Activated naive CD8-positive, alpha-beta T cell treated with anti-CD3 and anti-CD28 coated beads, Interleukin-2, amount 50 U/mL, for 24 hours (primary cell): ENCODE measurements at places on chromosomes 12 and 14.
A peak's percentile ranks its signal among the peaks of the same experiment; 100 is the strongest.

GRCh38 chr12:65099182-65099581, 21.9 kb downstream of the WIF1 start:
- no peak for DNase-seq
- no peak overlapping the region for H3K27ac ChIP-seq
- no peaks in the 10 kb centered on the region for H3K4me1 ChIP-seq
- H3K27me3 ChIP-seq, result peaks cover 24% of the 10 kb centered on the region
- no peaks in the 10 kb centered on the region for H3K36me3 ChIP-seq

- H3K27ac ChIP-seq, result no peak overlapping the region
- no peaks in the 10 kb centered on the region for H3K27me3 ChIP-seq
- no peak for DNase-seq
Measured at GRCh38 chr14:91125271-91125660, 11.4 kb downstream of the DGLUCY start.

- no peaks in the 10 kb centered on the region for H3K4me1 ChIP-seq
- H3K4me3 ChIP-seq, result no peak overlapping the region
- DNase-seq, result no peak
- H3K36me3 ChIP-seq, result no peaks in the 10 kb centered on the region
Measured at GRCh38 chr12:82025462-82025861, 266.3 kb upstream of the PPFIA2 start.

GRCh38 chr12:117919479-117919878, 49.3 kb downstream of the KSR2 start:
- H3K36me3 ChIP-seq, result no peaks in the 10 kb centered on the region
- H3K27me3 ChIP-seq, result peaks cover 13% of the 10 kb centered on the region
- H3K4me3 ChIP-seq, result no peak overlapping the region
- no peak overlapping the region for H3K27ac ChIP-seq
- no peaks in the 10 kb centered on the region for H3K4me1 ChIP-seq

DNA sequence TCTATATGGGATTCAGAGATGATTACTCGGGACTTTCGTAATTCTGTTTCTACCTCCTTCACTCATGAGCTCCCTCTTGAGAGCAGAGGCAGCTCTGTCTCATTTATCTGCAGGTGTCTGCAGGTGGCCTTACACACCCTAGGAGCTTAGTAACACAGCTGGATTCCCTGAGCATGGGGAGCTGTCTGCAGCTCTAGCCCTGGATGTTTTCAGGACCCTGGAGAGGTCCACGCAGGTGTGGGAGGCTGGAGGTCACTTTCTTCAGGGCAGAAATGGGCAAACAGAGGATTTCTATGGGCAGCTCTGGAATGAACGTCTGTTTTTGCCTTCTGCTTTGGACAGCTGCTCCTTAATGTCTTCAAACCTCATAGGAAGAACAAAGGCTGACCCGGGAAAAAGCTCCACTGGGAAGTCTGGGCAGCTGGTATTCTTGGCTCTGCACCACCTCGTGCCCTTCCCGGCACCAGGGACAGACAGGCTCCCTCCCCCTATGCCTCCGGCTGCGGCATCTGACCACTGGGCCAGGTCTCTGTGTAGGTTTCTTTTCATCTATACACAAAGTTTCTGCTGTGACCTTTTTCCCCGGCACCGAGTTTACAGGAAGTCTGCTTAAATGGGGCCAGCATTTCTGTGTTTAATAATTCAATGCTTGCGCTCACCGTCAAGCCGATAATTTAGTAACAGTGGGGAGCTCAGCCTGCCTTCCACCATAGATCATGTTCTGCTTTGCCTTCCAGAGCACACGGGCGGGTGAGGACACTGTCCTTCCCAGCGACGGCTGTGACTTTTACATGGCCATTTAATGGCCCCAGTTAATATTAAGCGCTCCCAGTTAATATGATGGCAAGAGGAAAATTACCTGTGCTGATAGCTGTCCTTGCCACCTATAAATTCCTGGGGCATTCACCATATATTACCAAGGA, 320.2 kb upstream of the SFSWAP start:
- H3K4me1 ChIP-seq, result peaks cover 1% of the 10 kb centered on the region
- H3K27me3 ChIP-seq, result peaks cover 3% of the 10 kb centered on the region

GRCh38 chr12:78146365-78146772, 315.7 kb downstream of the NAV3 start:
- DNase-seq, result no peak
- H3K36me3 ChIP-seq, result no peaks in the 10 kb centered on the region
- no peak overlapping the region for H3K4me3 ChIP-seq
- no peak overlapping the region for H3K27ac ChIP-seq

DNA sequence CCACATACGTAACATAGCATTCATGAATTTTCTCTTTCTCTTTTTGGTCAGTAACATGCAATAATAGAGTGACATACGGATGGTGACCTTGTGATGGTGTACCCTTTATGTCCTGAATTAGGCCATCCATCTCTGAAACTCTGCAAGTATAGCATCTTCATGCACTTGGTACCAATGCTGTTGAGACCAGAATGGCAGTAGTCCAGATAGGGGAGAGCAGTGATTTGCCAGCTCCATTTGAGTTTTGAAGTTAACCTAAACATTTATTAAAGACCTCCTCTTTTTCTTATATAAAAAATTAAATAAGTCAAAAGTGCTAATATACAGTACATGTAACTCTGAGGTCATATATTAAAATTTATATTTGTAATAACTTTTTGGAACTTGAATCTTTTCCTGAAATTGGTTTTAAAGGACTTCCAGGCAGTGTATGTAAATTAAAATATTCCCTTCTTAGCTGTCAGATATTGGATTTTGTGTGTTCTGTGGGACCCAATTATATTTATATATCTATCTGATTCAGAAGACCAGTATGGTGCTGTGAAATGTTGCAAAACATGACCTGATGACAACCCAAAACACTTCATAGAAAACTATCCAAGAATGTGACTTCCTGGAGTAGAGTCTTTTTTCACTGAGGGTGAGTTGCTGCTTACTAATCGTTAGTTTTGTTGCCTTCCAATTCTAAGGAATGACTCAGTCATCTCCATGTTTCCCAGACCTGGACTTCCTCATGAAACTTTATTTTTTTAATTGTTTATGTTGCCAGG, 3.5 kb downstream of the ELK3 start:
- peaks cover 13% of the 10 kb centered on the region for H3K36me3 ChIP-seq
- H3K4me1 ChIP-seq, result peaks cover 73% of the 10 kb centered on the region
- H3K4me3 ChIP-seq, result peak overlapping the region; percentile 90
- no peaks in the 10 kb centered on the region for H3K27me3 ChIP-seq

DNA sequence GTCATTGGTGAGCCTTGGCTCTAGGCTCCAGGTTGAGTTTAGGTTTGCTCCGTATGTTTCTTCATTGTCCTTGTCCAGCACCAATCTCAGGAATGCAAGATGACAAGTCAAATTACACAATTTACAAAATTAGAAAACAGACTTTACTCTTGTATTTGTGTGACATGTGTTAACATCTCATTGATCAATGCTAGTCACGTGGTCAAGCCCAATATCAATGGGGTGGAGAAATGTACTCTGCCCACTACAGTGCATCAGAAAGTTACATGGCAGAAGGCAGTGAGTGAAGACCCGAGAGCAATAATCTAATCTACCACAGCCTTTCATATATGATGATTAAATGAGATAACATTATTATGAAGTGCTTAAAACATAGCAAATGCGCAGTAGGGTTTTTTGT, 94.8 kb downstream of the ETNK1 start:
- H3K36me3 ChIP-seq, result no peaks in the 10 kb centered on the region
- no peaks in the 10 kb centered on the region for H3K4me1 ChIP-seq
- H3K27ac ChIP-seq, result no peak overlapping the region
- H3K27me3 ChIP-seq, result peaks cover 6% of the 10 kb centered on the region
- DNase-seq, result no peak

DNA sequence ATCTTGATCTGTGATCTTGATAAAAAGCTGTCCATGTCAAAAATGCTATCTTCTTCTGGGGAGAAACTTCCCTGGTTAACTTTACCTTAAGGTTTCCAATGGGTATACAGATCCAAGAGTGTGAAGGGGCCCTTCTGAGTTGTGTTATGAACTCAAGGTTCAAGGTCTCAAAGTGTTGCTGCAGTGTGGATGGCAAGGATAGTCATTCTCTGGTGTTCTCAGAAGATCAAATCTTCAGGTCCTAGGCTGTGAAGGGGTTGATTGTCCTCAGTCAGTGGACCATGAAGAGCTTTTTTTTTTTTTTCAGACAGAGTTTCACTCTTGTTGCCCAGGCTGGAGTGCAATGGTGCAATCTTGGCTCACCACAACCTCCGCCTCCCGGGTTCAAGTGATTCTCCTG, 114.4 kb downstream of the SPTSSA start:
- no peaks in the 10 kb centered on the region for H3K27me3 ChIP-seq
- H3K36me3 ChIP-seq, result no peaks in the 10 kb centered on the region
- no peak overlapping the region for H3K4me3 ChIP-seq
- peaks cover 5% of the 10 kb centered on the region for H3K4me1 ChIP-seq

- peak overlapping the region; percentile 79 for H3K27ac ChIP-seq
- peak overlapping the region; percentile 86 for H3K4me3 ChIP-seq
- no peak for DNase-seq
- no peaks in the 10 kb centered on the region for H3K27me3 ChIP-seq
Measured at GRCh38 chr12:54417712-54418440, 1.2 kb downstream of the ITGA5 start.

DNA sequence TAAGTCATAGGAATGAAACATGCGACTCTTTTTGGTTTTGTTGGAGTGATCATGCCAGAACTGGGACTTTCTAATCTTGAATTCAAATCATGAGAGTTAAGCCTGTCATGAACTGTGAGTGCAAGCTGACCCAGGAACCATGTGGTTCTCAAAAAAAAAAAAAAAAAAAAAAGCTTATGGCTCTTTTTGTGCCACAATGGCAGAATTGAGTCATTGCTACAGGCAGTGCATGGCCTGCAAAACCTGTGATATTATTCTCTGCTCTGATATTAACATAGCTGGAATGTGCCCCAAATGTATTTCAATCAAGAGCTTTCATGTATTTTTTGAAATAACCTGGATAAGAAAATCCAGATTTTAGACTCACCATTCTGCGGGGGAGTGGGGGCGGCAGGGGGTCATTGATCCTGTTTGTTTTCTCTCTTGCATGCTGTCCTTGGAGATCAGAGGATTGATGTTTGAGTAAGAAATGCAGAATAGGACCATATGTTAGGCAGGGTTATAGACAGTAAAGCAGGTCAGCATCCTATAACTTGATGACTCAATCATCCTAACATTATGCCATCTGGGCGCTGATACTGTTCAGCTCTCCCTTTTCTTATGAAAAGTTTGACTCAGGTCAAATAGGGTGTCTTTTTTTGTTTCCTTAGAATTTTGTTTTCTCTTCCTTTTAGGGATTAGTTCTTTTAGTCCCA, 797.4 kb downstream of the DIO2 start:
- H3K36me3 ChIP-seq, result no peaks in the 10 kb centered on the region
- H3K4me3 ChIP-seq, result no peak overlapping the region
- no peak overlapping the region for H3K27ac ChIP-seq
- H3K4me1 ChIP-seq, result no peaks in the 10 kb centered on the region
- H3K27me3 ChIP-seq, result no peaks in the 10 kb centered on the region

DNA sequence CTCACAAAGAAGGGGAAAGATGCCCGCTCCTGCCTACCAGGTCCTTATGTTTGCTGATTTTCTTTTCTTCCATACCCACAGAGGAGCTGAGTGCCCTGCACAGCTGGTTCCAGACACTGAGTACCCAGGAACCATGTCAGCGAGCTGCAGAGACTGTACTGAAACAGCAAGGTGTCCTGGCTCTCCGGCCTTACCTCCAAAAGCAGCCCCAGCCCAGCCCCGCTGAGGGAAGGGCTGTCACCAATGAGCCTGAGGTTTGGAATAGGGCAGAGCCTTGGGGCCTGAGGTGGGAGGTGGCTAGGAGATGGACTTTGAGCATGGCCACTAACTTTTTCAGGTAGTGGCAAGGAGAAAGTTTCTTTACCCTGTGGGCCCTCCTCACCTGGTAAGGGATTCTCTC, 2.3 kb downstream of the MARS1 start:
- DNase-seq, result no peak
- peaks cover 32% of the 10 kb centered on the region for H3K4me1 ChIP-seq
- peaks cover 55% of the 10 kb centered on the region for H3K36me3 ChIP-seq
- peak overlapping the region; percentile 93 for H3K27ac ChIP-seq
- peak overlapping the region; percentile 97 for H3K4me3 ChIP-seq

GRCh38 chr12:140162-140561, 73.6 kb downstream of the IQSEC3 start:
- peaks cover 8% of the 10 kb centered on the region for H3K4me1 ChIP-seq
- peak overlapping the region; percentile 80 for H3K4me3 ChIP-seq
- peaks cover 9% of the 10 kb centered on the region for H3K27me3 ChIP-seq
- H3K36me3 ChIP-seq, result no peaks in the 10 kb centered on the region
- no peak for DNase-seq

- no peak for DNase-seq
- H3K4me1 ChIP-seq, result no peaks in the 10 kb centered on the region
- H3K4me3 ChIP-seq, result no peak overlapping the region
- no peaks in the 10 kb centered on the region for H3K36me3 ChIP-seq
- peaks cover 3% of the 10 kb centered on the region for H3K27me3 ChIP-seq
Measured at GRCh38 chr14:100885617-100886016, 17.9 kb downstream of the RTL1 start.

GRCh38 chr14:91997492-91997891, 42.4 kb downstream of the TRIP11 start:
- peaks cover 39% of the 10 kb centered on the region for H3K4me1 ChIP-seq
- H3K27ac ChIP-seq, result peak overlapping the region; percentile 26
- H3K36me3 ChIP-seq, result peaks cover 32% of the 10 kb centered on the region
- no peak for DNase-seq
- no peak overlapping the region for H3K4me3 ChIP-seq
- no peaks in the 10 kb centered on the region for H3K27me3 ChIP-seq

DNA sequence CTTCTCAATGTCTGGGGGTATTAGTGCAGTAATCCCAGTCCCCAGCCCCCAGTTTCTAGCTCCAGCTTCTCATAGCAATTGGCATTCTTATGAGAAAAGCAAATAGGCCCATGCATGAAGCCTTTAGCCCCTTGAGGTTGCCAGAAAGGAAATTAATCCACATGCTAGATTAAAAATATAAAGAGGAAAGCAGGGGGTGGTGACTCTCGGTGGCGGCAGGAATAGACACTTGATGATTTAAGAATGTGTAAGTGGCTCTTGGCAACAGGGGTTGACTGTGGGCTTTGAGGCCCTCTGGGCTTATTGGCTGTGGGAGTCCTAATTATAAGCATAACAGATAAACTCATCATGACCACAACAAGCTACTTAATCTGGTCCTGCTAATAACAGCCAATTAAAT, 1367.3 kb upstream of the FLRT2 start:
- H3K4me3 ChIP-seq, result no peak overlapping the region
- no peak overlapping the region for H3K27ac ChIP-seq

DNA sequence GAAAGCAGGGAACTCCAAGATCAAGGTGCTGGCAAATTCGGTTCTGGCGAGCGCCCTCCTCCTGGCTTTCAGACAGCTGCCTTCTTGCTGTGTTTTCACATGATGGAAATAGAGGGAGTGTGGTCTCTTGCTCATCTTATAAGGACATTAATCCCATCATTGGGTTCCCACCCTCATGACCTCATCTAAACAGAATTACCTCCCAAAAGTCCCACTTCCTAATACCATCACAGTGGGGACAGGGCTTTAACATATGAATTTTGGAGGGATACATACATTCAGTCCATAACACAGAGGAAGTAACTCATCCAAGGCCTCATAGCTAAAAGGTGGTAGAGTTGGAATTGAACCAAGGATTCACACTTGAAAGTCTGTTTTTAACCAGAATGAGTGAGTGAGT, 28.6 kb downstream of the DYRK2 start:
- peaks cover 12% of the 10 kb centered on the region for H3K4me1 ChIP-seq
- peaks cover 30% of the 10 kb centered on the region for H3K36me3 ChIP-seq
- H3K27ac ChIP-seq, result no peak overlapping the region
